ENCODE measurements at places on chromosomes 3 and 15.

DNA sequence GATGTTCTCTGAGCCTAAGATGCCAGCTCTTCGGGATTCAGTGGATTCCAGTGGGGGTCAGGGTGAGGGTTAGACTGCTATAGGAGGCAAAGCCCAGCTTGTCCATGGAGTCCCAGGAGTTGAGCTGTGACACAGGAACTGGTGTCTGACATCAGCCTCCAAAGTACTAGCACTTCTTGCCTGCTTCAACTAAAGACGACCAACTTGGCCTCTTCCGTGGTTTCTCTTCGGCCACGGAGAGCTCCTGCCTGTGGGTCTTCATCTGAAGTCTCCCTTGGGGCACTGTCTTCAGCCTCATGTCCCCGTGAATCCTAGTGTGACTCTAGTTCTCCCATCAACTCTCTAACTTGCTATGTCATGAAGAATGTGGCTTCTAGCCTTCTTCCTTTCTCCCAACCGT, 12.8 kb upstream of the ACAN start:
- DNase-seq: no peak

DNA sequence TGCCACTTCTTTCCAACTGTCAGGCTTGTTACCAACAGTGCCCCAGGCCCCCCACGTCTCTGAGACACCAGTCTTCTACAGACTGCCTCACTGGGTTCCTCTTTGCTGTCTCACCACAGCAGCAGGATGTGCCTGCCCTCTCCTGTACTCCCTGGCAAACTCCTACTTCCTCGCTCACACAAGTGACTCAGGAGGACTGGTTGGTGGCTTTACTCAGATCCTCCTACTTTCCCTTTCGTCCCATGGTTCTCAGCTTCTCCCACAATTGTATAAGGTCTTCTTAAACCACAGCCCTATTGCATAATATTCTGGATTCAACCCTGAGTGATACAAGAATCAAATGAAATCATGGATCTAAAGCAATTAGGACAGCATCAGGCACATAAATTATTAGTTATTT, 246.6 kb upstream of the PROK2 start:
- DNase-seq: no peak

GRCh38 chr15:61831505-61831921, 228.7 kb downstream of the VPS13C start:
- DNase-seq: no peak

- DNase-seq: no peak
These were observed 103.6 kb upstream of the DPH6 start for GRCh38 chr15:35649575-35649974.

DNA sequence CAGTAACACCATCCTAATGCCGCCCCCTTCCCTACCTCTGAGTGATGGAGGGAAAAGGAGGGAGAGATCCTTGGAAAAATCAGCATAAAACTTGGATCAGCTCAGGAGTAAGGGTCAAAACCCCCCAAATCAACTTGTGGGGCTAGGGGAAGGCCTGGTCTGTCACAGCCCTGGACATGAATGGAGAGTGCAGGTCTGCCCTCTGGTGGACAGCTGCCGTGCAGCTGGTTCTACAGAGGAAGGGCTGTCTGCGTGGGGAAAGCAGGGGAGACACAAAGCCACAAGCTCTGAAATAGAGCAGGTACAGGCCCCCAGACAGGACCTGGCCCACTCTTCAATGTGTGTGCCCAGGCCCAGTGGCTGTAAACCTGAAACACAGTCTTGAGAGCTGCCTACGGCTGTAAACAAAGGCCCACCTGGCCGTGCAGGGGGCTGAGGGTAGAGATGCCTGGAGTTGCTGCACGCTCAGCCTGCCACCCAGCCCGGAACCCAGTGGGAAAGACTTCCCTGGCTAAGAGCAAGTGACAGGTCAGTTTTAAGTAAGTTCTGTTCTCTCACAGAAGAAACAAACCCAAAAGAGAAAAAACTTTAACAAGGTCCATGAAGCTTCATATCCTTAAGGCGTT, 16.4 kb downstream of the CLK3 start:
- peak; percentile 47 for DNase-seq

DNA sequence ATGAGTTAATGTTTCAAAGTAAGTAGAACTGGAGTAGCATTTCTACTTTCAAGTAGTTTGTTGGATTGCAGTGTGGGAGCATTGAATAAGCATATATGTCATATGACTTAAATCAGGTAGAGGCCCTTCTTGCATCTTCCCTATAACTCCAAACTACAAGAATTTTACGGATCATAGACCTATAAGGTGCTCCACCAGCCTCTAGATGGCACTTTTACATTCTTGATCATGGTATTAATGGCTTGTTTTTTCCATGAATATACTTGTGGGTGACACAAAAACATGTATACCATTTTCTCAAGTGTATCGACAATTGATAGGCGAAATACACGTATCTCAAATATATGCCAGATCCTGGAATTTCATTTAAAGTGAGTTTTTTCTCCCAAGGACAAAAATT, 311.1 kb downstream of the ZPLD1 start:
- no peak for DNase-seq

- no peak for DNase-seq
These were observed 16.5 kb downstream of the SLC51A start for GRCh38 chr3:196232882-196233251.

DNA sequence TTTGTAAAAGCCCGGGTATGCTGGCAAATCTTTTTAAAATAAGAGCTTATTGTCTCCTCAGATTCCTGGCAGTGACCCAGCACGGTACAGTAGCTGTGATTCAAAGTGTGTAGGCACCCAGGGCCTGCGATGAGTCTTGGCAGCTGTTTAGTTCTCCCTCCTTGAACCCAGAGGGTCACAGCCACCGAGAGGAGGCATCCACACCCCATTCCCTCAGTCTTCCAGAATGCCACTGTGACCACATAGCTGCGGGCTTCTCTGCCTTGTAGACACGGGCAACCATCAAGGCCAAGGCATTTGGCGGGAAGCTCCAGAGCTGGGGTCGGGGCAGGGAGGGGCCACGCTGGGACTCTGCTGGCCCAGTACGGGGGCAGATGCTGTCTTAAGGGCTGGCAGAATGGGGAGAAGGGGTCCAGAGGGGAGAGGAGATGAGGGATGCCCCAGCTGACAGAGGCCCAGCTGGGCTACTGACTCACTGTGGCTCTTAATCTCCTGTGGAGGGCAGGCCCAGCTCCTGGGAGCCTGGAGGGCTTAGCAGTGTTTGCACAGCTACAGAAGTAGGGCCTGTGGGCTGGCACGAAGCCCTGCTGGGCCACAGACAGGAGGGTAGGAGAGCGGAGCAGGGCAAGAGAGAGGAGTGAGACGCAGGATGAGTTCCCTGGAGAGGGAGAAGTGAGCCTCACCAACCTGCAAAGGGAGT, 68.8 kb upstream of the DLG1 start:
- no peak for DNase-seq

GRCh38 chr15:85353516-85353915, 26.9 kb upstream of the AKAP13 start:
- no peak for DNase-seq

DNA sequence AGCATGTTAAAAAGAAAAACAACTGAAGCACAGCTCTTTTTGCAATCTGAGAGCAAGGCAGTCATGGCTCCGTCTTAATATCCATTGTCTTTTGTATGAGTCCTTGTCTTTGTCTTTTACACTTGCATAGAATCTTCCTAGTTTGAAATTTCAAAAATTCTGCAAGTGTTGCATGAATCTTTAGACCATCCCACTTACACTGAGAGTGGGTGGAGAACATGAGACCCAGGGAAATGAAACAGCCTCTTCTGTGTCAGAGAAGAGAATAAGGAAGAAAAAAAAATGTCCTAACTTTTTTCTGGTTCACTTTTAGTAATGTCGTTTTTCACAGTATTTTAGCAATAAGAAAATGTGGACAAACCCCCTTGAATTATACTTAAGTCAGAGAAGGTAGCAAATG, 12.1 kb upstream of the DCLK3 start:
- DNase-seq: no peak

DNA sequence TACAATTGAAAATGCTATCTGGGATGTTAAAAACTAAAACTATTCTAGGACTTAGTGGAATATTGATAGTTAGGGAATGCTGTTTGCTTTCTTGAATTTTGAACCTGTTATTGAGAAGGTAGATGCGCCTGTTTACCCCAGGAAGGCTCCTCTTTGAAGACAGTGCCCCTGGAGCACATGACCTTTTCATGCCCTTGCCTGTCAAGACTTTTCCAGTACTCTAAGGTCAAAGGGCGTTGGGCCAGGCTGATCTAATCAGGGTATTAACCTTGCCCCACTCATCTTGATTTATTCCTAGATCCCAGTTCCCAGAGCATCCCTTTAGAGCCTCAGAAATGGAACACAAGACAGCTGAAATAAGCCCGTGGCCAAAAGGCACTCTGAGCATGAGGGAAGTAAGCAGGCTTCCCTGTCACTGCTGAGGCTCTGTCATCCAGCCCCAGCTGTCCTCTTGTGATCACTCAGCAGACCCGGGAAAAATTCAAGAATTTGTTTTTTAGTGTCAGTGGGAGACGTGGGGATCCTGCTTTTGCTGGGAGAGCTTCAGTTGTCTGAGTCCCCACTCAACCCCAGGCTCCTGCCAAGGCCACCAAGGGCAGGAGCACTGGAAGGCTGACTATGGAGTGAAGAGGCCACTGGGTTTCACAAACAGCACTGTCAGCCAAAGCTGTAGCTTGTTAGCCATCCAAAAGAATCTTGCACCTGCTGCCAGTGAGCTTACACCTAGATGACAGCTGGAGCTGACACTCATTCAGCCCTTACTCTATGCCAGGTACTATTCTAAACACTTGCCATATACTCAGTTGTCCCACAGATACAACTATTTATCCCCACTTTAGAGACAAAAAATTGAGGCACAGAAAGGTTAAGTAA, 169.0 kb downstream of the PGPEP1L start:
- DNase-seq: no peak

GRCh38 chr3:28053759-28054158, 187.7 kb upstream of the CMC1 start:
- no peak for DNase-seq

GRCh38 chr3:1852950-1853349, 245.7 kb upstream of the CNTN4 start:
- DNase-seq: no peak

- no peak for DNase-seq
These were observed 23.0 kb downstream of the SLC12A8 start for GRCh38 chr3:125189378-125190165.

DNA sequence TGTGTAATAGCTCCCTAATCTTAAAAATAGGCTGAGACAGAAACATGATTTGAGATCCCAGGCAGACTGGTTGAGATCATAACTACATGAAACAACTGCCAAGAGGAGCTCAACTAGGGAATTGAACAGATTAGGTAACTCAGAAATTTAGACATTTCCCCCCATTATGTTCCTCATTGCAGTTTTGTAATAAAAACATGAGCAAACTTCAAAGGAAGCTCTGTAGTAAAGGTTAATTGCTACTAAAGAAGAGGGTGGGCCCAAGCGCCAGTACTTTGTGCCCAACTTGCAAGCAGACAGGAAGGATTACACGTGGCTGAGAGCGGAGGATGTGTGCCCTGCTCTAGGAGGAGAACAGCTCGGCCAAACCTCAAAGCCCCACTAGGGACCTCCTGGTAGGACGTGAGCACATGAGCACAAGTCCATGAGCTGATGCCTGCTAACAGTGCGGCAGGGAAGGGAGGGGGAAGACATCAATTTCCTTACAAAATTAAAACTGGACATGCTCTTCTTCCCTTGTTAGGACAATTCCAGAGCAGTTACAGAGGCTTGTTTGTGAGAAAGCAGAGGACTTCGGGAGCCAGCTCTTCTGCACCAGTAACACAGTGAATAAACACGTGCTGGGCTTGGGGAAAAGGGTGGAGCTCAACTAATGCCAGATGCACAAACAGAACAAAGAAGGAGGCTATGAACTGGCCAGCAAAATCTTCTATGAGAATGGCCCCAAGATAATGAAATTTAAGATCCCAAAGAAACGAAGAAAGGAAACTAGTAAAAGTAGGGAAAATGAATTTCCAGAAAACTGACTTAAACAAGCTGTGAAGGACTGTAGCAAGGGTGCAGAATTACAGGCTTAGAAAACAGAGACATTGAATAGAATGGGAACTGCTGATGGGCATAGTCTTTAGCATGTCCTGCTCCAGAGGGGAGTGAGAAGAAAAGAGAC, 275.5 kb downstream of the MECOM start:
- DNase-seq: no peak

DNA sequence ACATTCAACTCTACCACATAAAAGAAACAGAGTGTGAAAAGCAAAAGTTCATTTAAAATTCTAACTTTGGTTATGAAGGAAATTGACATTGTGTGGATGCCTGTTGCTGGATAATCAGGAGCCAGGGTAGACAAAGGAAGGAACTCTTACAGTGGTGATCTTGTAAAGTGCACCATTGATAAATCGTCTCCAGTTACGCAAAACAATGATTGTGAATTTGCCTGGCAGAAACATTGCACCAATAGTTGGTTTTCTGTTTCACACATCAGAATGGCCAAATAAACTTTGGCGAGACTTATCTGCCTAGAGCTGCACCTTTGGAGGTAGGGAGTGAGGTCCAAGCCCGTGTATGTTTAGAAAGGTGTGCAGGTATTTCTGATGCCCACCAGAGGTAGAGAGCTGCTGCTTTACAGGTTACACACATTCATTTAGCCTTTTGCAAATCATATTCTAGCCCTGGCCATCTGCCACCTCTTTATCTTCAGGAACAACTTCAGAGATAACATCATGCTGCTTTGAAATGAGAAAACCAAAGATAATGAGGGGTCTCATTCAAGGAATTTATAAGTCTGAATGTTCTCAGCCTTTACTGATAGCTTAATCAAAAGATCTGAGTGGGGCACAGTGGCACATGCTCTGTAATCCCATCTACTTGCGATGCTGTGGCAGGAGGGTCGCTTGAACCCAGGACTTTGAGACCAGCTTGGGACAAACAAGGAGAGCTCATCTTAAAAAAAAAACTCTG, 47.4 kb upstream of the P3H2 start:
- no peak for DNase-seq

DNA sequence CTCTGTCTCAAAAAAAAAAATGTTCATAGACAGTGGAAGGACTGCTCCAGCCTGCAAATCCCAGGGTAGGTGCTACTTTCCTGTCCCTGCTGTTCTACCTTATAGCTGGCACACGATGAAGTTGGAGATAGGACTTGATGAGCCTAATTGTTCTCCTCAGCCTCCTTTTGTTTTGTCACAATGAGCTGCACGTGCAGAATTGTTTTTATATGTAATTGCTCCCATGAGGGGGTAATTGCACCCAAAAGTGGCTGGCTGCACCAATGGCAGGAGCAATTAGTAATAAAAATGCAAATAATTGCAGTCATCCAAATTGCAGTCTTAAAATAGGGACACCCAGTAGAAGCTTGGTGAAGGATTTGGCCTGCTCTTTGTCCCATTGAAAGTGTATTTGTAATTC, 63.0 kb upstream of the PFN2 start:
- no peak for DNase-seq

All from activated CD4-positive, alpha-beta T cell treated with anti-CD3 and anti-CD28 coated beads, Interleukin-2, amount 50 U/mL, for 4 hours (primary cell).